RPMI8226 (cell line): ENCODE measurements at places on chromosomes 6 and 20.
A peak's percentile ranks its signal among the peaks of the same experiment; 100 is the strongest.

GRCh38 chr20:34062570-34063482 is 49.2 kb downstream of the EIF2S2 start:
- no peak for DNase-seq

DNA sequence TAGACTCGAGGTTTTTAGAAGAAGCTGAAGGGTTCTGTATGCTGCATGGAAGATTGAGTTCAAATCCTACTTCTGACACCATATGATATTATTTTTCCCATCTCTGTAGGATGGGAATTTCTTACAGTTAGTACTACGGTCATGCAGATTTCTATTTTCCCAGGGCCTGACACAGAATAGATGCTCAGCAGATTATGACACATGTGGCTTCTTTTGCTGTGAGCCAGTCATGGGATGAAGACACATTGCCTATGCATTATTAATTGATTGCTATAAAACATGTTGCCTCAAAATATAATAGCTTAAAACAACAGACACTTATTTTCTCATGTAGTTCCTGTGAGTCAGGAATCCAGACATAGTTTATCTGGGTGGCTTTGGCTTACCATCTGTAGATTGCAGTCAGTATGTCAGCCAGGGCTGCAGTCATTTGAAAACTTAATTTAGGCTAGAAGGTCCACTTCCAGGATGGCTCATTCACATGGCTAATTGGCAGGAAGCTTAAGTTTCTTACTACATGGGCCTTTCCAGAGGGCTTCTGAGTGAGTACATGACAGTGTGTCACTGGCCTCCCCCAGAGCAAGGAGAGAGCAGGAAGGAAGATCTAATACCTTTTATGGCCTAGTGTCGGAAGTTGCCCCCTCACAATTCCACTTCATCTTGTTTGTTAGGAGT is 29.5 kb downstream of the TOP1 start:
- DNase-seq: no peak

DNA sequence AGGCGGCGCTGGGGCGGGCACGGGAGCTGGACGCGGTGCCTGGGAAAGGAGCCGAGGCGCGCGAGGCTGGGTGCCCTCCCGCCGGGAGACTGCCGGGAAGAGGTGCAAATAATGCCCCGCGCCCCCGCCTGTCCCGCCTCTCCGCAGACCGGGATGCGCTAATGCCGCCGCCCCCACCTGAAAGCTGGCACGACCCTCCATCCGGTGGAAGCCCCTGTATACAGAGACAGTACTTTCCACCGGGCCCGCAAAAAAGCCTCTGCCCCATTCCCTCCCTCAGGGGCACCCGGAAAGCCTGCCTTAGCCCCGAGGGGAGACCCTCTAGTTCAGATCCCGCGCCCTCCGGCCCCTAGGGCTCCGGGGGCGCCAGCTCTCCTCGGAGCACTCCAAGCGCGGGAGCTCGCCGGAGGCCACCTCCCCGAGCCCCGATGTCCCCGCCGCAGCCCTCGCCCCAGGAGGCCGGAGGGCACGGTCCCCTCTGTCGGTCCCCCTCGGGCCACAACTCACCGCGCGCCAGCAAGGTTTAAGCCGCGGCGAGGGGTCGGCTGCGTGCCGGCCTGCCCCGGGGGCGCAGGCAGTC is 1.2 kb downstream of the GRM4 start:
- DNase-seq: no peak

- DNase-seq: peak; percentile 82
These were observed 2.5 kb upstream of the TFAP2B start for GRCh38 chr6:50816115-50816675.

- no peak for DNase-seq
These were observed 413.3 kb downstream of the MAFB start for GRCh38 chr20:40275738-40276137.

- DNase-seq: no peak
These were observed 27.7 kb downstream of the RIPOR2 start for GRCh38 chr6:24907919-24908649.

DNA sequence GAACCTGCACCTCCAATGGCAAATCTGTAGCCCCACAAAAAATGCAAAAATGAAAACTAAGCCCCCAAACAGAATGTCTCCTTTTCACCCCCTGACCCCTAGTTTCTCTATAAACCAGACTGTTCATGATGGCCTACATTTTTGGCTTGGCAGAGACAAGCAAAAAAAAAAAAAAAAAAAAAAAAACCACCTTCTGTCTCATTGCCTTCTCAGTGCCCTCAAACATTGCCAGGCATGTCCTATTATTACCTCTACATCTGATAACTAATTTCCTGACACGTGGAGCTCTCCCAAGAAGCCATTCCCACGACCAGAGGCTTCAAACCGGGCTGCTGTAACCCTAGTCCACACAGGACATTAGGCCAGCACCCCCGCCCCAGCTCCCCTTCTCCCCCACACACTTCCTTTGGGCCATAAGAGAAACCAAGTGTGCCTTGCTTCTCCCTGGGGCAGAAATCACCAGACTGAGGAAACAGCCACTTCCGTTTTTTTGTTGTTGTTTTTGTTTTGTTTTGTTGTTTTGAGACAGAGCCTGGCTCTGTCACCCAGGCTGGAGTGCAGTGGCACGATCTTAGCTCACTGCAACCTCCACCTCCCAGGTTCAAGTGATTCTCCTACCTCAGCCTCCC is 65.4 kb downstream of the GPR6 start:
- DNase-seq: no peak

- no peak for DNase-seq
These were observed 30.6 kb upstream of the ADRM1 start for GRCh38 chr20:62272200-62272599.

DNA sequence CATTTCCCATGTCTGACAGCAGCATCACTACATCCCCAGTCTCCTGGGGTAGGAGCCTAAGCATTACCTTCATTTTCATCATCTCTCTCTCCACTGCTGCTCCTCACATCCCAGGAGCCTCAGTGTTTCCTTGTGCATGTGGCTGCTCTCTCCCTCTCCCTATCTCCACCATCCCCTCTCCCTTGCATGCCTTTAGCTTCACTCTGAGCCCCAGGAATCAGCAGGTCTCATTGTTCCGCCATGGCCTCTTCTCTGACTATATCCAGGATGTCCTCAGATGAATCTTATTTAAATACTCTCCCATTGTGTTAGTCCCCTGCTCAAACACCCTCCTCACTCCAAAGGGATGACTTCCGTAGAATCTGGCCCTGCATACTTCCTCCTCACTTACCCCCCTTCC is 79.4 kb downstream of the FAXC start:
- no peak for DNase-seq

DNA sequence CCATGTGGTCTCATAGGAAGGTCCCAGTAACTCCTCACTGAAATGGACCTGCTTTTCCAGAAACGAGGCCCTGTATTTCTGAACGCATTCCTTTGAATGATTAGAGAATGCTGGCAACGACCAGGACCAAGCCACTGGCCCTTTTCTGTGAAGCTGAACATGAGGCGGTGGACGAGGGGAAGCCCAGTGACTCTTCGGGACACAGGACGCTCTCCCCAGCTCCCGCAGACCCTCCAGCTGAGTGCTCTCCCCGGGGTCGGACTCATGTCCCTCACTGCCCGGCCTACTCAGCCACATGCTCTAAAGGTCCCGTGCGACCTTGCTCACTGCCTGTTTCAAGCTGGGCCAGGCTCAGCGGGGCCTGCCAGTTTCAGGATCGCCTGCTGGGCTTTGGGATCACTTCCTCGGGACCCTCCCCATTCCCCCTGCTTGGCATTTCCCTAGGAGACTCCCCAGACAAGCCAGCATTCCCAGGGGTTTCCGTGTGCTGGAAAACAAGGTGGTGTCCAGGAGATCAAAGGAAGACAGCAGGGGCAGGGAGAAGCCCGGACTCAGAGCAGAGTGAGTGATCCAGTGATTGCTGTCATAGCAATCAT is 2.6 kb upstream of the CST9 start:
- DNase-seq: no peak

- no peak for DNase-seq
These were observed 533.3 kb downstream of the HACE1 start for GRCh38 chr6:104326173-104327001.

- DNase-seq: no peak
These were observed 223.6 kb upstream of the PREP start for GRCh38 chr6:105626295-105627158.

- peak; percentile 89 for DNase-seq
These were observed 102.3 kb downstream of the RPP40 start for GRCh38 chr6:4901386-4902061.

- no peak for DNase-seq
These were observed 376.5 kb downstream of the KHDRBS2 start for GRCh38 chr6:61909486-61909885.

- no peak for DNase-seq
These were observed 58.6 kb upstream of the GCLC start for GRCh38 chr6:53603386-53604116.

- DNase-seq: no peak
These were observed 473.5 kb downstream of the UTRN start for GRCh38 chr6:144758602-144759001.

DNA sequence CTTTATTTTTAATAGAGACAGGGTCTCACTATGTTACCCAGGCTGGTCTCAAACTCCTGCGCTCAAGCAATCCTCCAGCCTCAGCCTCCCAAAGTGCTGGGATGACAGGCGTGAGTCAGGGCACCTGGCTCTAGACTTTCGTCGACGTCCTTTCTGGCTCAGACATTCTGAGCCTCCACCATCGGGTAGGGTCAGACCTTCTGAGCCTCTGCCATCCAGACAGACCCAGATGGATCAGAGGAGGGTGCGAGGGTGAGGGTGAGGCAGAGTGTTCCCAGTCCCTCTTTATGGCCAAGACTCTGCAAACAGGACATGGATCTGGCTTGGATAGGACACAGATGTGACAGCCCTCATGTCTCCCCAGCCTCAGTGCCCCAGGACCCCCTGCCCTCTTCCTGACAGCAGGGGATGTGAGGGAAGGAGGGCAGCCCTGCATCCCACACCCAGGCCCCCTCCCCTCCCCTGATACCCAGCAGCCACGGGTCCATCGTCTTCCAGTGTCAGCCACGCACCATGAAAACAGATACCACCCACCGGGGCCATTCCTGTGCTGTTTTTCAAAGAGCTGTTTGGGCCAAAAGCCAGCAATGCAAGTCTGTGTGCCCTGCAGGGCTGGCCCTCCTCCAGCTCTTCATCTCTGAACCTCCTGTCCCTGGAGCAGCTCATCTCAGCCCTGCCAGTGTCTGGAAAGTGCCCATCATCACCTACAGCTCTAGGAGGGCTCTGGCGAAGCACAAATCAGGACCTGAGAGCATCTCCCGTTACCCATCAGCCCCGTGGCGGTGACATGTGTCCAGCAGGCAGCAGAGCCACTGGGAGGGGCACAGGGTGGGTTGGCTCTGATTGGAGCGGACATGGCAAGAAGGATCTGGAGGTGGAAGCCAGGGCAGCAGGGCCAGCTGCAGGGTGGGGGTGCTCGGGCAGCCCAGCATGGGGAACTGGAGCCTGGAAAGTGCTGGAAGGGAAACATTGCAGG is 208.4 kb downstream of the PREX1 start:
- peak; percentile 53 for DNase-seq

- no peak for DNase-seq
These were observed 65.8 kb downstream of the EPB41L2 start for GRCh38 chr6:130997061-130997753.

GRCh38 chr6:75230484-75231325 is 12.9 kb downstream of the COX7A2 start:
- DNase-seq: no peak

GRCh38 chr6:162151021-162151665 is 576.4 kb downstream of the PRKN start:
- peak; percentile 11 for DNase-seq

DNA sequence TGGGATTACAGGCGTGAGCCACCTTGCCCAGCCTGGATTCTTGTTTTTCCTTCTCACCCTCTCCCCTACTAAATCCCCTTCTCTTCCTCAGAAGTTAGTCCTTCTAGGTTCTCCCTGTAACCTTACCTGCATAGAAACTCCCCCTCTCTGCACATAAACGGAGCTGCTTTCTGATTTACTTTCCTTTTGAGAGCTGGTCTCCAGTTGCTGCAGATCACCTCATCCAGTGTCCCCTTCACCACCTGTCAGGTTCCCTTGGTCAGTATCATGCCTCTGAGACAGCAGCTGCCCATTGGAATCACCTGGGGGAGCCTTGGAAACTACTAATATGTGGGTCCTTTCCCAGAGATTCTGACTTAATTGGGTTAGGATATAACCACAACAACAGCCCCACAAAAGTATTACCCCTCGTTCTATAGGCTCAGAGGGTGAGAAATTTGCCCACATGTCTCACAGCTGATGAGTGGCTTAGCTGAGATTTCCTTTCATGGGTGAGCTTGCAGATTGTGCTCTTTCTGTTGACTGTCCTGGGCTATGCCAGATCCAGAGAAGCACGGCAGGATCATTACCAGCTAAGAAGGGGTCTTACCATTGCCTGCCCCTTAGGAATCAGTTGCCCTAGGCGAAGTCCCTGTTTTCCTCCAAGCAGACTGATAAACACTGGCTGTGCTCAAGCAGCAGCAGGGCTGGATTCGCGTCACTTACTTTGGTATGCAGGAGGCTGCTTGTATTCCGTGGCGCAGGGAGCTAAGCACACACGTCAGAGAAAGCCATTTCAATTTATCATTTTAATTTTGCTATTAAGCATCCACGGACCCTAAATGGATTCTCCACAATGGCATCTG is 51.3 kb downstream of the AKAP12 start:
- DNase-seq: no peak

- no peak for DNase-seq
These were observed 7.6 kb downstream of the MAPK14 start for GRCh38 chr6:36035225-36035624.

GRCh38 chr6:136701045-136701444 is 91.2 kb downstream of the MAP3K5 start:
- DNase-seq: no peak

GRCh38 chr6:53813096-53813495 is 18.3 kb downstream of the LRRC1 start:
- DNase-seq: no peak

DNA sequence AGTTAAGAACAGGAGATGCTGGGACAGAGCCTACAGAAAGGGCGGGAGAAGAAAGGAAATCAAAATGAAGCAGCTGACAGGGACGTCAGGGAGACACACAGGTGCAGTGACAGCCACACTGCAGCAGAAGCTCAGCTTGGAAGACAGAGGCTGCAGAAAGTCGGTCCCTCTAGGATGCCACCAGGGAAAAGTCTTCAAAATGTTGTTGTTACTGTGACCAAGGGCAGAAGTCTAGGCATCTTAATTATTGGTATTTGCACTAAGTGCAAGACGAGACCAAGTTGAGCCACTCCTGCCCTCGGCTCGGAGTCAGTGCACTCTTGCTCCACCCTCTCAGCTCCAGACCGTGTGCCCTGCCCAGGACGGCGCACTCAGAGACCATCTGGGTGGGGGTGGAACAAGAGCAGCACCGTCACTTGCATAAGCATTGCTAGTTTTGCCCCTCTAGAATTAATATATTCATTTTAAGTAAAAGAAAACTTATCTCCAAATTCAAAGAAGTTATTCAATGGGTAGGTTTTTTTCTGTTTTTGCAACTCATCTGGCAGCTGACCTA is 2.6 kb downstream of the PRR18 start:
- no peak for DNase-seq

DNA sequence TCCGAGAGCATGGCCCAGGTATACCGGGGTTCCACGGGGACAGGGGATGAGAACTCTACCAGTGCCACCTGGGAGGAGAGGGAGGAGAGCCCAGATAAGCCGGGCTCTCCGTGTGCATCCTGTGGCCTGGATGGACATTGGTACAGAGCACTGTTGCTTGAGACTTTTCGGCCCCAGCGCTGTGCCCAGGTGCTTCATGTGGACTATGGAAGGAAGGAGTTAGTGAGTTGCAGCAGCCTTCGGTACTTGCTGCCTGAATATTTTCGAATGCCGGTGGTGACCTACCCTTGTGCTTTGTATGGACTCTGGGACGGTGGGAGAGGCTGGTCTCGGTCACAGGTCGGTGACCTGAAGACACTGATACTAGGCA is 1.3 kb downstream of the TDRD6 start:
- no peak for DNase-seq

GRCh38 chr6:87065117-87065516 is 29.8 kb downstream of the CGA start:
- no peak for DNase-seq
